Skin of body (tissue), 3 donors: ENCODE measurements at places on chromosomes 11 and 22.

DNA sequence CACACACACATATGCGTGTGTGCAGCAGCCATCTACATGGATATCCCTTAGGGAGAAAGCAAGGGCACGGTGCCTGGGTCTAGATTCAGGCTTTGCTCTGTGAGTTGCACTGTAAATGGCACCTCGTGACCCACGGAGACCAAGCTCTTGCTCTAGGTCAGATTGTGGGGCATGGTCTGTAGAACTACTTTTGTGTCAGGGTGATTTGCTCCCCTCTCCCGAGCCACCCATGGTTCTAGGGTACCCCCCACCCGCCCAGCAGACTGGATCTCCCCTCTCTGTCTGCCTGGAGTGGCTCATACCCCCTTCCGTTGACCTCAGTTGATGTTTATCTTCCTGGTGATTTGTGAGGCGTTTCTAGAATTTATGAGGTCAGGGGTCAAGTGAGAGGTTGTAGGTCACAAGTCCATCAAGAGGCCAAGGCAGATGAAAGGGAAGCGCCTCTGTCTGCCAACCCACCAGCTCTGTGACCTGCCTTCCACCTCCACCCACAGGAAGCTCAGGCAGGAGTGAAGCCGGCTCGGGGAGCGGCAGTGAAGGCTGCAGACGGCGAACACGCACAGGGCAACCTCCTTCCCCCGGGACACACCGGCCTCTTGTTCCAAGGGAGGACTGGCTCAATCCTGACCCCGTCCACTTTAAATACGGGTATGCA lies 76.2 kb upstream of the TTLL12 start:
- no peak for DNase-seq

DNA sequence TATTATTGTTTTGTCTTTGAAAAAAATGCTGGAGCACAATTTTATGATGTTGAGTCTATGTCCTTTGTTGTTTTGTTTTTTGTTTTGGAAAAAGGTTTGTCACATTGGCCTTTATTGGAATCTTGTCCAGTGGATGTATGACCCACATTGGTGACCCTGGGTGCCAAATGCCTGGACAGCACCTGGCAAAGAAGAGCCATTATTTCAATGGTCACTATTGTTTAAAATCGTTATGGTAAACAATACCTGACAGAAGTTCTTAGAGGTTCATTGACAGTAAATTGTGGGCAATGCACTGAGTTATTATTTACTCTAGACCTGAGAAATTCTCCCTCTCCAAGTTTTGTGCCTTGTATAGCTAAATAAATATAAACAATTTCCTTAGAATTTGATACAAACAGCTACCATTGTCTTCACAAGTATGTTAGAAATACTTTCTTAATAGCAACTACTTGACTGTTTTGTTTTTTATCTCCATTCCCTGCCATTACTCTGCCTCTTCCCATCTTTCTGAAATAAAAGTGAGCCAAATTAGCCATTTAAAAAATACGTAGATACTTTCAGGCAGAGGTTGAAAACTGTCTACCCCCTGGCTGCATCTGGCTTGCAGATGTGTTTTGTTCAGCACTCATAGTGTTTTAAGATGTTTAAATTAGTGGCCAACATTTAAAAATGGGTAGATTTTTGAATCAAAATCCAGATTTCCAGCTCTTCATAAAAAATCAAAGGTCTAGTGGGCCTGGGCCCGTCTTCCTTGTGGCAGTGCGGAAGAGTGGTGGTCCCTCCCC lies 39.9 kb downstream of the BMAL1 start:
- DNase-seq, result no peak

DNA sequence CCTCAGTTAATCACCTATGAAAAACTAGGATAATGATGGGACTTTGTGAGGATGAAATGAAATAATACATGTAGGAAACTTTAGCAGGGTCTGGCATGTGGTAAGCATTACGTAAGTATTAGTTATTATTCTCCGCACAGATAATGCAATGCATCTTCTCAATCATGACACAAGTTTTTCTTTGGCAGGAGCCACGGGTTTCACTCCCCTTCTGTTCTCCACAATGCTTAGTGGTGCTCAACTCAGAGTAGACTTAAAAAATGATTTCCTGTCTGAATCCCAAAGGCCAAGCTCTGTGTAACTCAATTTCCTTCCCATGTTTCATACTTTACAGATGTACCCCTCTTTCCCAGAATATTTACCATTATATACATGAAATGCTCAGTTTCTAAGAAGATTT lies 82.9 kb downstream of the CCDC34 start:
- peak; percentile 96 for DNase-seq

GRCh38 chr11:129828301-129828836 lies 12.7 kb downstream of the TMEM45B start:
- no peak for DNase-seq

GRCh38 chr11:97574976-97575665 lies 1185.3 kb downstream of the JRKL start:
- DNase-seq, result no peak

DNA sequence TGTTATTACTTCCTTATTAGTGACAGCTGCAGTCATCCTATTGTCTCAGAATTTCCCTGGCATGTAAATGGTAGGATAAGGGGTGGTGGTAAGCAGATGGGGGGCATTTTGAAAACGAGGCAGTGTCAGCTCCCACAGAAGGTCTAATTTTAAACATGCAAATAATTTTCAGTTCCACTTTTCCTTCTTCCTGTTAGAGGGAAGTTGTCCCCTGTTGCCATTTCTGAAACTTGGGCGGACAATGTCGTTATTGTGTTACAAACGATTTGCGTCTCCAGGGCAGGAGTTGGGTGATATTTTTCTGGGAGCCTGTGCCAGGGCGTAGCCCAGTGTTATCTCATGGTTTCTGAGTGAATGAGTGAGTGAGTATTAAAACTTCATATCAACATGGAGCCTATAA lies 7.4 kb downstream of the PTPRJ start:
- peak; percentile 21 for DNase-seq

DNA sequence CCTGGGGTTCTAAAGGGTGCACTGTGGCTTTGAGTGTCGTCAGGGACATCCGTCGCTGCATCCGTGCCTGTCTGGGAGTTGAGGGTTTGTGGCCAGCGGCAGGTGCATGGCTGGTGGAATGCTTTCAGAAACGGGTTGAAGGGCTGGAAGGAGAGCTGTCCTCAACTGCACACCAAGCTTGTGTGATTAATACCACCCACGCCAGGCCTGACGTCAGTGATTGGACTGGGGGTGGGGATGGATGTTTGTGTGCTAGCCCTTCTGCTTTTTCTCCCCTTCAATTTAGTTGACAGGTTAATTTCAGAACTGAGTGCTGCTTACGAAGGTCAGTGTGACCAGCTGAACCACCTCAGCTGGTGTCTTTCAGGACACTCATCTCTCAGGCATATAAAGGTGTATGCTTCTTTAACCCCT lies 3.2 kb upstream of the GAB2 start:
- DNase-seq, result no peak

- no peak for DNase-seq
Measured at GRCh38 chr22:21753374-21754111, 17.9 kb upstream of the YPEL1 start.
